A549 treated with Hydrocortisone at 1 μM for 4 hours (cell line): ENCODE measurements at places on chromosomes 1 and 21. TPM values are rescaled to one million over a fixed set of nuclear protein-coding genes. Genes with fewer than 3 reads are reported as not detected.

The C1orf141 gene
- total RNA-seq = not detected in 5 replicates

The AMY1B gene
- not detected in 5 replicates for total RNA-seq

The TGFB2 gene
- 10.1 to 13.5 TPM (median 12.3 TPM) in 5 replicates for total RNA-seq

The AADACL4 gene
- not detected in 5 replicates for total RNA-seq

The FPGT gene
- total RNA-seq = 4.6 to 8.4 TPM (median 7.4 TPM) in 5 replicates

The HSPB7 gene
- 0.05 to 0.14 TPM (median 0.07 TPM) in 4 of 5 replicates, not detected in the other for total RNA-seq

The NAV1 gene
- 3.8 to 8.4 TPM (median 7.1 TPM) in 5 replicates for total RNA-seq

The TIE1 gene
- total RNA-seq = 0.02 to 0.15 TPM in 2 of 5 replicates, not detected in the others

The C8B gene
- not detected in 5 replicates for total RNA-seq

The GBP4 gene
- 0.02 TPM in 1 of 5 replicates, not detected in the others for total RNA-seq

The AZIN2 gene
- total RNA-seq = 0.66 to 1.2 TPM (median 0.93 TPM) in 5 replicates

The SELP gene
- total RNA-seq = not detected in 5 replicates

The RBBP4 gene
- total RNA-seq = 66.3 to 96.0 TPM (median 74.1 TPM) in 5 replicates

The PFKL gene
- 44.1 to 61.1 TPM (median 47.5 TPM) in 5 replicates for total RNA-seq

The CD160 gene
- total RNA-seq = 0.08 TPM in 1 of 5 replicates, not detected in the others

The S100A16 gene
- total RNA-seq = 487 to 581 TPM (median 545 TPM) in 5 replicates

The DDR2 gene
- 0.17 to 0.51 TPM (median 0.46 TPM) in 5 replicates for total RNA-seq

The SLAMF1 gene
- total RNA-seq = not detected in 5 replicates
